ENCODE measurements at places on chromosomes 4 and X.

DNA sequence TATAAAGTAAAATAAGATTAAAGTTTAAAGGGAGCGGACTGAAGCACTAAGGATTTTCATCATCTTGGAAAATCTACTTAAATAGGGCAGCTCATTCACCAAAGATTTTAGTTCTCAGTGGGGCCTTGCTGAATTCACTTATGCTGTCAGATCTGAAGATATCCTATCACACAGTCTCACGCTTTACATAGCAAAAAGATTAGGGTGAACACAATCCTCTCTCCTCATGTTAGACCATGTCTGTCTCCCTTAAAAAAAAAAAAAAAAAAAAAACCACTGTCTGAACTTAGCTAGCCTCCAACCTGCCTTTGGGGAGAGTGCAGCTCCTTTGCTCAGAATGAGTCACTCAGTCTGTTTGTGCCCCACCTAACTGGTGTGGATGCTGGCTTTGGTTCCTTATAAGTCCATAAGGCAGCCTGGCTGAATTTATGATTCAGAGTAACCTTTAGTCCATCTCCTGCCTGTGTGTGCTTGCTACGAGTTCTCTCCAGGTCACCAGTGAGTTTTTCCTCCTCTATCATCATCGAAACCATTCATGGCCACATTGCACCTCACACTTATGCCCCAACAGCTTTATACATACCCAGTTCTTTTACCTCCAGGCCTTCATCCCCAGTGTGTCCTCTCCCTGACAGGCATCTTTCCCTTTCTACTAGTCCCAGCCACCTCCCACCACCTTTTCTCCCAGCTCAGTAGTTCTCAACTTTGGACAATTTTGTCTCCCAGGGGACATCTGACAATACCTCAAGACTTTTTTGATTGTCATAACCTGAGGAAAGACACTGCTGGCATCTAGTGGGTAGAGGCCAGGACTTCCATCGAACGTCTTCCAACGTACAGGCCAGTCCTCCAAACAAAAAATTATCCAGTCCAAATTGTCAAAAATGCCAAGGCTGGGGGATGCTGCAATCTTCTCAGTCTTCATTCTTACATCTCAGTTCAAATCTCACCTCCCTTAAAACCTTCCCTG is 220.7 kb upstream of the EMCN start:
- DNase-seq, result no peak

DNA sequence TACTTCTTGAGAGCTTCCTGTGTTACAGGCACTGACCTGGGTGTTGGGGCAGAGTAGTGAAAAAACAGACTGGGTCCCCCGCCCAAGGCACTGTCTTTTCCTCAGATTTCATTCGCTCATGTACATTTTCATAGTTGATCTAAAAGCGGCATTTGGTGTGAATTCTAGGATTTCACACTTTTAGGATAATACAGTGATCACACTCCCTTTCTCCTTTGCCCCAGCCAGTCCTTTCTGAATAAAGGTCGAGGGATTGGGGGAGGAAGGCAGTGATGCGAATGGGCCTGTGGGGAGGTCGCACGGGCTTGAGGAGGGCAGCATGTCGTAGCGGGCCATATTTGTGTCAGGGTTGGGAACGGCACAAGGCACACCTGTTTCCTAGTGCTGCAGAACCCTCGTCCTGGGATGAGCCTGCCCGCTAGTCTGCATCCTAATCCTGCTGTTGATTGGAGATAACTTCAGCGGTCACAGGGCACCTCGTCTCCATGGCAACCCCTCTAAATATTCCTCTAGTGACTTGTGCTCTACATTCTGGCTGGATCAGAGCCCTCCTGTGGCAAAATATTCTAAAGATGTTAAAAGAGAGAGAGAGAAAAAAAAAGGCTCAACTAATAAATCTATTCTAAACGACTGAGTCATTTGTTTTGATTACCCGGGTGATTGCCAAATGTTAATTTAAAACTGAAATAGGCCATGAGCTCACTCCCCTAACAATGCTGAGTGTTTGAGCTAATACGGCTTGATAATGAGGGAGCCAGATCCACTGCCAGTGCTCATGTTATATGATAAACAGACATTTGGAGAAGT is 21.8 kb downstream of the FHL1 start:
- DNase-seq, result no peak

DNA sequence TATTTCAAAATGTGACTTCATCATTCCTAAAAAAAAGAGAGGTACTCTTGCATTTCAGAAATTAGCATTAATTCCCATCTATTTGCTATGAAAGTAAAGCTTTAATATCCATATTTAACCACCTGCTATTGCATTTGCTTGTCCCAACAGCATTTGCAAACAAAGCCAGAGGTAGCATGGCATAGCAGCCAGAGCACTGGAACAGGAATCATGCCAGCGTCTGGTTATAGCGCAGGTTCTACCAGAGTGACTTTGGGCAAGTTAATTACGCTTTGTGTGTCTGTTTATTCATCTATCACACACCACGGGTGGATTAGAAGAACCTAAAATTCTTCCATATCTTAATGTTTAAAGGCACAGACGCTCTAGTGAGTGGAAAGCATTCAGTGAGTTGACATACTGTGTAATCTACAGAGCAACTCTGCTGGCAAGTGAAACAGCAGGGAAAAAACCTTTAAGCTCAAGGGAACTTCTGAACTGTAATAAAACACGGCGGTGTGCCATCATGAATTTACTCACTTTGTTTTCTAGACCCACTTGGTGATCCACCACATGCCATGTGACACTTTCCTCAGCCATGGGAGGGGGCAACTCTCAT is 76.6 kb upstream of the QRFPR start:
- no peak for DNase-seq

DNA sequence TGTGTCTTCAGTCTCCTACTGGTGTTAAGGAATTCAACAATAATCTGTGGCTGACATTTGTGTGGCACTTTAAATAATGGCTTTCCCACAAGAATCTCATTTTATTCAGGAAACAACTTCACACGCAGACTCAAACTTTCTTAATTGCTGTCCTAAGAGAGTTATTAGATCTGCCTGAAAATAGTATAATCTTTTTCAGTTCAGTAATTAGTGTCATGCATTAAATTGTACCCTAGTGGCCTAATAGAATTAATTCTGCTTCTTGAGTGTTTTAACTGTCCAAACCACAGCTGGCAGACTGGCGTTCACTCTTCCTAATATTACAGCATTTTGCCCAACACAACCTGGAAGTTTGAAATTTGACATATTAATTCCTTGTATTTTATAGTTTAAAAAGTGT is 107.1 kb downstream of the GRIA2 start:
- no peak for DNase-seq

GRCh38 chrX:118108304-118108703 is 8.3 kb downstream of the KLHL13 start:
- DNase-seq, result no peak

- no peak for DNase-seq
These were observed 116.5 kb upstream of the NAP1L5 start for GRCh38 chr4:88814043-88814617.

DNA sequence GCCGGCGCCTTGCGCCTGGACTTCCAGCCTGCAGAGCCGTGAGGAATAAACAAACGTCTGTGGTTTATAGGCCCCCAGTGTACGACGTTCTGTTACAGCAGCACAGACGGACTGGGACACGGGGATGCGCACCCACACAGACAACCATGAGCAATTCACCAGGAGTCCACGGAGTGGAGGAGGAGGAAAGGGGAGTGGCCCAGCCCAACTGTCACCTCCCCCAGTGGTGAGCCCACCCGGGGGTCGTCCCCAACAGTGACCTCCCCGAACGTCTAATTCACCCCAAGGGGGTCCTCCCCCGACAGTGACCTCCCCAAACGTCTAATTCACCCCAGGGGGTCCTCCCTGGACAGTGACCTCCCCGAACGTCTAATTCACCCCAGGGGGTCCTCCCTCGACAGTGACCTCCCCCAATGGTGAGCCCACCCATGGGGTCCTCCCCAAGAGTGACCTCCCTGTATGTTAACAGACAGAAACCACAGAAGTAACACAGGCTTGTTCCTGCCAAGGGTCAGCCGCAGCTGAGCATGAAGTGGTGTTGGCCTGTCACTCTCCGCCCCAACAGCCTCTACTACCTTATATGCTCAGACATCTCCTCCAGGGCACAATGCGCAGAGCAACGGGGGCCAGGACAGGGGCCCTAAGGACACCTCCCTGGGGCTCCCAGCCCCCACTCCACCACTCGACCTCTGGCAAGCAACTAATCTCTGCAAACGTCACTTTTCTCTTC is 6.2 kb downstream of the GAK start:
- no peak for DNase-seq

GRCh38 chr4:42359711-42360110 is 37.6 kb upstream of the SHISA3 start:
- DNase-seq, result no peak

- no peak for DNase-seq
These were observed 292.2 kb downstream of the NLGN4X start for GRCh38 chrX:5936438-5936837.

DNA sequence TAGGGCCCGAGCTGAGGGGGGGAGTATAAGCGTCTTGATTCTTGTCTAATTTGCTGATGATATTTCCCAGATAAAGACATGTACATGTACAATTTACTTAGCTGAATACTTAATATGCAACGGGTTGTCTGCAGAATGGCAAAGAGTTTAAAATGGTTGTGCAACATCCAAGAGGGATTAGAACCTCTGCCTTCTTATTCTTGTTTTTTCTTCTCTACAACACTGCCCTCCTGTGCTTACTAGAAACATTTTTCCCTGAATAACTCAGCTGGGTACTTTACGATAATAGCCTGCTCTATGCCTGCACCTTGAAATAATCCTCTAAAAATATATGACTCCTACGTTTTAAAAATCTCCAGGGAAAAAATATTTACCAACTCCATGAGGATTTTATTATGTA is 41.8 kb downstream of the INTS12 start:
- DNase-seq, result no peak

DNA sequence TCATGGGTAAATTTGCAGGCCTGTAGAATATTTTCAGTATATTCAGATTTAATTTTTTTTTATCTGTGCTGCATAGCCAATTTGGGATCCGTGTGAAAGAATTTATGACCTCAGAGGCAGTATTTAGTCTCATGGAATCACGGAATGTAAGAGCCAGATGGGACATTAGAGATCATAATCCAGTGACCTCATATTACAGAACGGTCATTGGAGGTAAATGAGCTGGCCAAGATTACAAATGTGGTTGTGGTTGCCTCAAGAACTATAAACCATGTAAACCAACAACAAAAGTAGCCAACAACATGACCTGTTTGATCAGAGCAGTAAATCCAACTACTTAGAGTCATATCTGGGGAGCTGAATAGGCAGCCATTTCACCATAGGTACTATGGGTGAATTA is 71.6 kb downstream of the AMOT start:
- no peak for DNase-seq

DNA sequence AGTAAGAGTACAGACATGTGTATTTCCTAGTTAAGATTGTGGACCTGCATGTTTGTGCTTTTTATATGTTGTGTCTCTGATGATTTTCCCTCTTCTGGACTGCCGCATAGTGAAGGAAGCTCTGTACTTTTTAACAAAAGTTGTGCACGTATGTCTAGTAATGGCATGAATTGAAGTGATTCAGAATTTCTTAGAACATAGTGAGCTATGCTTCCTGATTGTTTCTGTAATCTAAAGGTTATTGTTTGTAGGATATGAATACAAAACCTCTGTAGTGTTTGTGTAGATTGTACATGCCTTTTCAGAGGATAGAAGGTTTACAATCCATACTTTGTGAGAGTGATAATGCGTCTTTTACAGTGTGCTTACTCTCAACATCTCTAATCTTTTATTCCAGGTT is 37.0 kb upstream of the NUDT6 start:
- no peak for DNase-seq

- no peak for DNase-seq
These were observed 515.6 kb upstream of the GNPDA2 start for GRCh38 chr4:45241976-45242375.

GRCh38 chr4:158624889-158625478 is 46.7 kb downstream of the C4orf46 start:
- no peak for DNase-seq

DNA sequence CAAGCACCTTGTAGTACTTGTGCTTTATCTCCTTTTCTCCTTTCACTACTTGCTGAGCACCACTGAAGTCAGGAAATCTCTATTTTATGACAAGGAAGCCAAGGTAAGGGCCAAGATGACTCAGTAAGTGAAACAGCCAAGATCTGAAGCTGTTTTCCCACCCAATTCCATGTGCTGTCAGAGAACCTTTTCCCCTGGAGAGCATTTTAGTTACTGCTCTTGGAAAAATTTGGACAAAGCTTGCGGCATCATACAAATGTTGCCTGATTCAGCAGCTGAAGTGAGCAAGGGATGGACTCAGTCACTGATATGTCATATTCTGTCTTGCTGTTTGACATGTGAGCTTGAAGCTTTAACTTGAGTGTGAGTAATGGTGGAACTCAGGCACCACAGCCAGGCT is 391.4 kb downstream of the RAB28 start:
- DNase-seq, result no peak

DNA sequence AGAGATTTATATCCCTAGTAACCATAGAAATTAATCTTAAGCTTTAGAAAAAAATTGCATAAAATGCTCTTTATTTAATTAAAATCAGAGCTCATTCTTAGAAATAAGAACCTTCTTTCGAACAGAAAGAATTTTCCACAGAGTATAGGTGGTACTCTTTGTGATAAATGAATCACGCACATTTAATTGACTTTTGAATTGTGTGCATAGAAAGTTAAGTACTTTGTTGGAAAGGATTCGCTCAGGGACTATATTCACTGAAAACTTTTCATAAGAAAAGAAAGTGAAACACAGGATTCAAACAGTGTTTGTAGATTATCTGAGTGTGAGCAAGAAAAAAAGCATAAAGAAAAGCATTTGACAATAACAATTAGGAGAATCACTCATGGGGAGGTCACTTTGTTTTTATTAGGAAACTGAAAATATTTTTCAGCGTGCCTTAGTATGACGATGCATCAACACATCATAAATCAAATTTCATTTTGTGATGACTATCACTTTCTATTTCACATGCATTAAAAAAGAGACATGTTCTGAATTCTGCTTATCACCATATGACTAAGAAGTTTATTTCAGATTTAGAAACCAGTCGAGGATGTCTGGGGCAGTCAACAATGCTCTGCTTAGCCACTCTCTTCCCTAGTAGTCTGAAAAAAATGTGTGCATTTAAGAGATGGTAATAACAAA is 49.5 kb downstream of the STX18 start:
- DNase-seq, result no peak

DNA sequence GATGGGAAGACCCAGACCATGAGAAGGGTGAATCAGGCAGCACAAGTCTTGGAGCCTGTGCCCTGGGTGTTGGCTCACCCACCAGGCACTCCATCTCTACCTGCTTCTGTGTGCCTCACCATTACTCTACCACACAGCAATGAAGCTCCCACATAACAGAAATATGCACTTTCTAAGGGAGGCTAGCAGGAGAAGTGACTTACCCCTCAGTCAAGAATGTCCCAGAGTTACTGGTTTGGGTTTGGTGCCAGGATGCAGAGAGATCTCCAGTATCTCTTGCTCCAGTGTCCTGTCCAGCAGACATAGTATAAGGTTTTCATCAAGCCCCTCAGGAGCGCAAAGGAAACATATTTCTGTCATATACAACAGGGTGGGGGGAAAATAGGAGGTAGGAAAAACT is 11.3 kb upstream of the RAB40A start:
- no peak for DNase-seq

GRCh38 chr4:53788621-53789020 is 197.3 kb upstream of the LNX1 start:
- DNase-seq, result no peak

Measured in activated T-cell treated with anti-CD3 and anti-CD28 coated beads for 1 hour (primary cell).